Activated CD4-positive, CD25-positive, alpha-beta regulatory T cell (primary cell): ENCODE measurements at places on chromosomes 5 and 9.

DNA sequence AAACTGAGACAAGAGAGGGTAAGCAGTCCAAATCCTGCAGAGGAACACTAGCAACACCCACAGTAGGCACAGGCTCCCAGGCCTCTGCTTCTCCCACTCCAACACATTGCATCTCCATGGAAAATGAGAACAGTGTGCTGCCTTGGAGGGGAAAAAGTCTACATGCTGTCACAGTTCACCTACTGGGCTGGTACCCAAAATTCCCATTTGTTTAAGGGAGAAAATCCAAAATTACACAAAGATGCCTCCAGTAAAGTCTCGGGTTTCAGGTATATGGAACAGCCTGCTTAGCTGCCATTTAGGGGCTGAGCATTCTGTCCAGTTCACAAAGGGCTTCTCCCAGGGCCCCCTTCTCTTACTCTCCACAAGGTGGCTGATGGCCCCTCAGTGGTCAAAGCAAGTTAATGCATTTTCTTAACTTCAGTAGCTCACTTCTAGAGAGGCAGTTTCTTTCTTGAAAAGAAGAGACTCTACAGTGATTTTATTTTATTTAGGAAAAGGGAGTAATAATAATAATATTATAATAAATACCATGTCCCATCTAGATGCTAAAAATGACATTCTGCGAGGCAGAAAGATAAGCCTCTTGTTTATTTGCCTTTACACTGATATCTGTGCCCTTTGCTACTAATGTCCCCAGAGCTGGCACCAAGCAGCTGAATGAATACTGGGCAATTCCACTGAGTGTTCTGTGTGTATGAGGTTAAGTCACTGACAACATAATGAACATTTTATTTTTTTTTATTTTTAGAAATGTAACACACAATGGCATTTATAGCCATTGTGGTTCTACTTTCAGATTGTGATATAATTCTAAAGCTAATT is 89.4 kb downstream of the RGS7BP start:
- DNase-seq, result no peak

- DNase-seq, result no peak
Measured at GRCh38 chr9:135840539-135840938, 66.8 kb downstream of the CAMSAP1 start.

DNA sequence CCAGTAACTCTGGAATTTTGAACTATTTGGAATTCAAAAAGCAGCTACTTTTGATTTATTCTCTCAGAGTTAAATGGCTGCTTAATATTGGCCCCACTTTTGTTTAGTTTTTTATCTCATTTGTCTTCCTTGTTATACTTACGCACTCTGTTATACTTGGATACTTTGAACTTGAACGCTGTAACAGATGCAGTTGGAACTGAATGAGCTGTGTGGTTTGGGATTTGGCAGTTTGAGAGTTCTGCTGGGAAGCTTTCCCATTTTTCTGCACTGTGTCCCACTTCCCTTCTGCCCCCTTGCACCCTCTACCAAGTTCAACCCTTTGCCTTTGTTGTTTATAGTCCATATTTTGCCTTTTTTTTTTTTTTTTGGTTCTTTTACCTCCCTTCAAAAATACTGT is 3.8 kb downstream of the RHOBTB3 start:
- no peak for DNase-seq

GRCh38 chr5:158758675-158759074 is 341.0 kb downstream of the EBF1 start:
- DNase-seq, result no peak

DNA sequence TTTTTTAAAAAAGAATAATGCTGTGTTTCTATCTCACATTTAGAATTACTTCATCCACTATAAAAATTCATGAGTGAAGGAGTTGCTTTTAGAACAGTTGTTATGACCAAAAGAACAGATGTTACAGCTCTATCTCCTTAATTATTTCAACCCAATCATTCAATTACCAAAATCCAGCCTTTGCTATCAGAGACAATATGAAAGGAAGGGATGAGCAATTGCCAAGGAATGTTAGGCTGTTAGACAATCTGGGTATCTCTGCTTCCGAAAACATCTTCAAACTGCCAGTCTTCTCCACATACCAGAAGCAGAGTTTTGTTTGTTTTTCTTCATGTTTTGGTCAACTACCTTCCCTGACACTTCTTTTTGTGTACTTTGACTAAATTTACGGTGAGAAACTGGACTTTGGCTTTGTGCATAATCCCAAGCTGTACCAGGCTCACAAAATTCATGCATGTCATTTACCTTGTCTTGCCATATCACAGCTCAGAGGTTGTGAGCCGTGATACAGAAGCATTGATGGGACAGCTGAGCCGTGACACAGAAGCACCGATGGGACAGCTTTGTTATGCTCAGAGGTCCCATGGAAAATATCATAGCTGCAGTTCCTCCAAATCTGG is 405.5 kb downstream of the KIF4B start:
- DNase-seq, result no peak

DNA sequence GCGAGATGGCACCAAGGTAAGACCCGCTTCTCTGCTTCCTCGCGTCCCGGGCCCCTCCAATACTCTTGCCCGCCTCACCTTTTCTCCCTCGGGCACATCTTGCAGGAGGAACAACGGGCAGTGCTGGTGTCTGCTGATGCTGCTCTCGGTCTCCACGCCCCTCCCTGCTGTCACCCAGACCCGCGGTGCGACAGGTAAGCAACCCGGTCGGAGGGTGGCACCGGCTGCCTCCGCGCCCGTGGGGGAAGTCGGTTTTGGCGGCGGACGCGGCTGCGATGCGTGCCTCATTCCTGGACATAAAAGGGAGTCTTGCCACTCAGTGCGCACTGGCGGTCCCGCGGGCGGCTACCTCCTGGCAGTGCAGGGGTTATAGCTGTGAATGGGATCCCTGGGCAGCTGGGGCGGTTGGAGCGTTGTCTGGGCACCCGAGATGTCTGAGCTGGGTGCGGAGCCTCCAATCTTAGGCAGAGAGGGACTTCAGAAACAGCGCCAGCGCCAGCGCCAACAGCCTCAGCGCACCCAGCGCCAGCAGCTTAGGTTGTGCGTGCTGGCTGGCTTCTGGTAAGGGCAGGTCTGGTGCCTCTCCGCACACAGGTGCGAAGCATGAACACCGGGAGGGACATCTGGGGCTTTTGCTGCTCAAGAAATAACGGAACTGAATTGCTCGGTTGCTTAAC is 488 bp downstream of the COL15A1 start:
- no peak for DNase-seq

- DNase-seq, result no peak
Measured at GRCh38 chr5:54889826-54890225, 95.6 kb downstream of the ESM1 start.
